ENCODE measurements at places on chromosomes 7 and 10.

DNA sequence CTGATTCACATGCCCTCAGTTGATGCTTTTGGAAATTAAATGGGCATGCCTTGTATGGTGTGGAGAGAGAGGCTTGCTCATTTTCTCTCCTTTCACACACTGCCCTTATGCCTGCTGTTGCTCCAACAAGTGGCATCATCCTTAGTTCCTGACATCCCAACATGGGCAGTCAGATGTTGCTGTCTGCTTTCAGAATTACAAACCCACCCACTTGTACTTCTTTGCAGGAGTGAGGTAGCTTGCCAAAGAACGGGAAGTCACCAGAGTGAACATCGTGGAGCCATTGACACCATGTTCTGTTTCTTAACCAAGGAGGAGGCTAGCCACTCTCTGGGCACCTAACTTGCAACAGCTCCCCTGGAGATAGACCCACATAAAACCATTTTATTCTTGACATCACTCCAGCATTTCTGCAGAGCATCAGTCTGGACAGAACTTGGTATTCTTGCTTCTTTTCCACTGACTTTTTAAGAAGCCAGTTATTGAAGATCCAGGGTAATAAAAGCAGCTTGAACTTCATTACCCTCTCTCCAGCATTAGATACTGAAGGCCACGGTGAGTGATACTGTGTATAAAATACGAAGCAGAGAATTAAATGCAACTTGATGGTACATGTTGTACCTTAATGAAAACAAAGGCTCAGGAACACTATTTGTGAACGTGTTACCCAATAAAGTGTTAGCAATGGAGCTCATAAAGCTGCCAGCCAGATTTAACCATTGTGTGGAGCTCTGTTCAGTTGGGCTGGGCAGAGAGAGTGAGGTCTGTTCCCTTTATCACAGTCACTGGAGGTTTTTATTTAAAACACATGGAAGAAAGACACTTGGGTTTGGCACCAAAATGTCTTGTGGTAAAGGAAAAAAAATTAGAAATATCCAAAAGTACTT is 195.8 kb upstream of the HABP2 start:
- no peak for DNase-seq

DNA sequence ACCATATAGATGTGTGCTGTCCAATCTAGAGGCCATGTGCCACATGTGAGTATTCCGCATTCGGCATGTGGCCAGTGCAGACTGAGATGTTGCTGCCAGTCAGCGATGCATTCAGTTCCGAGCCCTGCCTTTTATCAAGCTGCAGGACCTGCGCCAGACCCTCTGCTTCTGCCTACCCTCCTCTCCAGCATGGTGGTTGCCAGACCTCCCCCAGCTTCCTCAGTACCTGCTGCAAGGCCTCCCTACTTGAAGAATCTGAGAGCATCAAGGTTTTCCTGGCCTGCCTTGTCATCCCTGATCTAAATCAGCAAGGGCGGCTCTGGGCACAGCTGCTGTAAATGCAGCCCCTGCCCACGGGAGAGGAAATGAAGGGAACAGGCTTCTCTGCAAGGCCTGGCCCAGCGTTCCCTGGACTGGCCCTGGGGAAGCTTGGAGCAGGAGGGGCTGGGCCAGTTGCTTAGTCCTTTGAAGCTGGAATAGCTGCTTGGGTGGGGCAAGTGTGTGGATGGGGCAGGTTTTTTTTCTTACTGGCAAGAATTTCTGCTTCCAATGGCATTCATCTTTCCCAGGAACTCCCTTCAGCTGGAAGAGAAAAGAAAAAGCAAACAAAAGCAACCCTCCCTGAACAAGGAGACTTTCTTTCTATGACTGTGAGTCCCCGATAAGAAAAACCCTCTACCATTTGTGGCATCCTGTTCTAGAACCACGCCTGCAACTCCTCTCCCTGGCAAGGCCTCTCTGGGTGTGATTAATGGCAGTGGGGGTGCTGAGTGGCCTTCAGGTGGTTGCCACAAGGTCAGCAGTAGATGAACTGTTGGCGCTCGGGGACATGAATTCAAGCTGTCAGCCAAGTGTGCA is 93.0 kb downstream of the NHLRC2 start:
- DNase-seq: peak; percentile 15

GRCh38 chr10:72638586-72639440 is 12.9 kb upstream of the MICU1 start:
- DNase-seq: no peak

GRCh38 chr10:101492814-101493213 is 95.2 kb downstream of the POLL start:
- DNase-seq: no peak

GRCh38 chr7:88492153-88492552 is 185.5 kb upstream of the STEAP4 start:
- no peak for DNase-seq

DNA sequence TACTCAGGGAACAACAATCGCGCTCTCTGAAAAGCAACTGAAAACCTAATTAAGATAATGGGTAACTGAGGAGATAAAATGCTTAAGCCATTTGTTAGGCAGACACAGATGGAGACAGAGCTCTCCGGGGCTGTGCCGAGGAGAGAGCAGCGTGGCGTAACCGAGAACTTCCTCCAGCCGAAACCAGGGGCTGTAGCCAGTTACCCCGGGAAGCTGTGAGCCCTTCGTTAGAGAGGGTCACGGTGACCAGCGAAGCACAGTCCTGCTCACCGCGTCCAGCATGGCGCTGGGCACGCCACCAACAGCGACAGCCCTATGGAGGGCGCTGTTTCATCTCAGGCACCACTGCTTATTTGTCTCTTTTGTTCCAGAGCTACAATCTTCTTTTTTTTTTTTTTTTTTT is 16.1 kb downstream of the PAPOLB start:
- DNase-seq: no peak

- no peak for DNase-seq
Measured at GRCh38 chr7:34900891-34901513, 136.3 kb downstream of the DPY19L1 start.

GRCh38 chr10:116699471-116700150 is 42.8 kb downstream of the HSPA12A start:
- DNase-seq: no peak

GRCh38 chr10:14302035-14302434 is 28.7 kb downstream of the FRMD4A start:
- DNase-seq: no peak

DNA sequence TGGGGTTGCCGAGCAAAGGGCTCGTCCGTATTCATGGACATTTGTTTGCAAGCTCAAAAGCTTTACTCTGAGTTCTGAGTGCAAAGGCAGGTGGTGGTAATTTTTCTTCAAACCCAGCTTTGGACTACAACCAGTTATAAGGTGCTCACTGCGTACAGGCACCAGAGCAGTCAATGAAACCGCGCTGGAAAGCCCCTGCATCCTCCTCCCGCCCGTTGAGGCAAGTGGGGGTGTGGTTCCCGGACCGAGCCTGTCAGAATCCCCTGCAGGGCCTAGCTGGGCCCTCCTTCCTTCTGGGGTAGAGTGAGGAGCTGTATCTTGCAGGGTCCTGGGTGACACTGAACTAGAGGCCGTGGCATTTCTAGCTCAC is 22.3 kb downstream of the AMZ1 start:
- peak; percentile 77 for DNase-seq

GRCh38 chr7:128322040-128322643 is 21.6 kb downstream of the RBM28 start:
- peak; percentile 41 for DNase-seq

GRCh38 chr7:88851220-88851619 is 55.7 kb upstream of the TEX47 start:
- no peak for DNase-seq

Data from activated CD8-positive, alpha-beta T cell treated with anti-CD3 and anti-CD28 coated beads for 36 hours (primary cell).